ENCODE measurements at places on chromosomes 12 and 14.

- no peak for DNase-seq
Observed at GRCh38 chr12:116610971-116611541, 51.9 kb downstream of the MAP1LC3B2 start.

- peak; percentile 29 for DNase-seq
Observed at GRCh38 chr12:7039403-7039802, 21.1 kb upstream of the C1S start.

- DNase-seq: peak; percentile 54
Observed at GRCh38 chr12:45219621-45220020, 3.7 kb downstream of the ANO6 start.

DNA sequence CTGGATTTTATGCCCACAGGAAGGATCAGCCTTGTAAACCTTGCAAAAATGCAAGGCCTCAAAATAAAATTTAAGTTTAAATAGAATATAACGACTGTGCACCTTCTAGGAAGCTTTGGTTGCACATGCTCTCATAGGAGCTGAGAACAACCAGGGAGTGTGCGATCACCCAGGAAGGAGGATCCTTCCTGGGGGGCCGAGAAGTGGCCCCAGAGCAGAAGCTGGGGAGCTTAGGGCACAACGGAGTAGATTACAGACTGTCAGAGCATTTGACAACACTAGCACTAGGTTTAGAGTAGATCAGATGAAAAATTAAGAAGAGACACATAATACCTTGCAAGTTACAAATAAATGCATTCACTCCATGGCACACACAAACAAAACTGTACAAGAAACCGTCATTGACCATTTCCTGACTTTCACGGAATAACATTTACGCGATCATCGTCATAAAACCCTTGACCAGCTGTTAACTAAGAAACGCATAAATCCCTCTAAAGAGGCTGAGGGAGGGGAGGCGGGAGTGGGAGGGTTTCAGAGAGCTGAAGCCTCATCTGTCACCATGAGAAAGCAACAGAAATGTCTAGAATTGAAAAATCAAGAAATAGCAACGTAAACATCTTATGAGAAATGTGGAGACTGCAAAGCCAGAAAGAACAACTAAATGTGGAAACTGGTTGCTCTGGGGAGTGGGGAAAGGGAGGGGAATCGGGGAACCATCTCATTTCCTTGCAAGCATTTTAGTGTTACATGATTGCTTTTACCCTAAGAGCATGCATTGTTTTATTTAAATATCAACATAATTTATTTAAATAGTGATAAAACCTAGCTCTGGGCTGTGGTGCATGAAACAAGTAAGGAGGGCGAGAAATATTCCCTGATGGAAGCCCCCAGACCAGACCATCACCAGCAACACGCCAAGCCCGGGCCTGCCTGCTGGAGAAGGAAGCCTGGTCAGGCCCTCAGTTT is 13.1 kb upstream of the CCDC85C start:
- no peak for DNase-seq

DNA sequence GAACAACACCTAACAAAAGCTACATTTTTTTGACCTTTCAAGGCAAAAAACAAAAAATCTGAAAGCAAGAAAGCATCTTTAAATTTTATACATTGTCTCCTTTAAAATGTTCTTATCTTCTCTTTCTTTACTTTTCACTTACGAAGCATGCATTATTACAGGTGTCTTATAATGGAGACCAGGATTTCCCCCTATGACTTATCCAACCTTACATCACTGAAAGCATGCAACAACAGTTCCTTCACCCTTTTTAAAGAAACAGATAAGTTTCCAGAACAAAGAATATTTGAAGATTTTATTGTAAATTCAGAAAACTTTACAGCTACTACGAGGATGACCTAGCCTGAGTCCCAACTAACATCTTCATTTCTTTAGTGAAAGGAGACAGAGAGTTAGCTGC is 277.2 kb downstream of the AKAP6 start:
- DNase-seq: no peak

- no peak for DNase-seq
Observed at GRCh38 chr12:117583677-117584225, 222.3 kb upstream of the NOS1 start.

- no peak for DNase-seq
Observed at GRCh38 chr12:2982361-2982760, 23.2 kb downstream of the TEAD4 start.

- no peak for DNase-seq
Observed at GRCh38 chr12:25352083-25352918, 101.6 kb upstream of the KRAS start.

- DNase-seq: no peak
Observed at GRCh38 chr12:84860718-84861117, 51.9 kb downstream of the SLC6A15 start.

- no peak for DNase-seq
Observed at GRCh38 chr12:96167492-96167891, 26.7 kb upstream of the ELK3 start.

DNA sequence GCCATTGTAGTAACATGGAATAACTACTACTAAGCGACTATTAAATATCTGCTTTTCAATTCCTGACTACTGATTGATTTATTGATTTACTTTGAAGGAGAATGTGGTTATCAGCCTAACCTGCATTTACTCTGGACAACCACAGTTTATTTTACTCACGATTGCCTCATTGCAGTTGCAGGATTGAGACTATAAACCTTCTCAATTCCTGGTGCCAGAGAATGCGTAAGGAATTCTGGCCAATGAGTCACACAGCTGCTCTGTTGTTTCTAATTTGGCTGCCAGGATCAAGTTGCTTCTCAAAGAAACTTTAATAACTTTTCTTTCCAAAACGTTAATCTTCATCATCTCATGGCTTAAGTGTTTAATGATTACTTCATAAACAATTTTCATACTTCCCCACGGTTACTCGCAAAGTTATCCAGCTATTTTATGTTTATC is 13.1 kb upstream of the TMTC1 start:
- DNase-seq: peak; percentile 89

DNA sequence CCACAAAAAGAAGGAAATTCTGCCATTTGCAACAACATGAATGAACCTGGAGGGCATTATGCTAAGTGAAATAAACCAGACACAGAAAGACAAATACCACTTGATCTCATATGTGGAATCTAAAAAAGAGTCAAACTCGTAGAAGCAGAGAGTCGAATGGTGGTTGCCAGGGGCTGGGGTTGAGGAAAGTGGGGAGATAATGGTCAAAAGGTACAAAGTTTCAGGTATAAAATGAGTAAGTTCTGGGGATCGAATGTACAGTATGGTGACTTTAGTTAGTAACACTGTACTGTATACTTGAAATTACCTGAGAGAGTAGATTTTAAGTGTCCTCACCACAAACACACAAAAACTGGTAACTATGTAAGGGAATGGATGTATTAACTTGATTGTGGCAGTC is 129.4 kb downstream of the PPM1H start:
- DNase-seq: no peak

GRCh38 chr12:14975457-14975856 is 2.6 kb downstream of the PDE6H start:
- DNase-seq: no peak

GRCh38 chr12:80709811-80710726 is 2.6 kb downstream of the MYF6 start:
- DNase-seq: peak; percentile 19

DNA sequence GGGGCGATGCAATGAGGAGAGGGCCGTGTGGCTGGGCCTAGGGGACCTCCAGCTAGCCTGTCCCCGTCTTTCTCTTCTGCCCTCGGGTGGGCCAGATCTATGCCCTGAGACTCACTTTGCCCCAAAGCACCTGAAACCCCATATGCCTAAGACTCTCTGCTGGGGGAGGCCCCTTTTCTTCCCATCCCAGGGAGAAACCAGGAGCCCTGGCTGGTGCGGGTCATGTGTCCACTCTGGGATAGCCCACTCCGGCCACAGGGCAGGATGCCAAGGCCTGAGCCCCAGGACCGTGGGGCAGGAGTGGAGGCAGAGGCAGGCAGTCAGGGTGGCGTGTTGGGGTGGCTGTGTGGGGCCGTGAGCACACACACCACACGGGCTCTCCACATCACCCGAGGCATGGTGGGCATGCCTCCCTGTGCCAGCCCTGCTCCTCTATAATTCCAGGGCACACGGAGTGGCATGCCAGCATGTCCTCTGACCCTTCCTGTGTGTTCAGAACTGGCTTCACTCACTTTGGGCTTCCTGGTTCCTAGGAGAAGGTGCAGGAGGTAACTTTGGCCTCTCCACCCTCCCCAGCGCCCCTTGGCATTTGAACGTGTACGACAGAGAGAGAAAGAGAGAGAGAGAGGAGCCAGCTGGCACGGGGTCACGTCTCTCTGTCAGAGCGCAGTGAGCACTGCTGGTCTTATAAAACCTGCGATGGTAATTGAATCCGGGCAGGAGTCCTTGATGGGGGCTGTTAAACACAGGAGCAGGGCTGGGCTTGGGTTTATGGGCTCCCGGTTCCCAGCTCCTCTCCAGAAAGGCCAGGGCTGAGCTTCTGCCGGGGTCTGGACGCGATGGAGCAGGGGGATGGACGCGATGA is 144.2 kb downstream of the KIF26A start:
- no peak for DNase-seq

GRCh38 chr12:55996201-55996714 is 818 bp upstream of the SUOX start:
- DNase-seq: peak; percentile 81

DNA sequence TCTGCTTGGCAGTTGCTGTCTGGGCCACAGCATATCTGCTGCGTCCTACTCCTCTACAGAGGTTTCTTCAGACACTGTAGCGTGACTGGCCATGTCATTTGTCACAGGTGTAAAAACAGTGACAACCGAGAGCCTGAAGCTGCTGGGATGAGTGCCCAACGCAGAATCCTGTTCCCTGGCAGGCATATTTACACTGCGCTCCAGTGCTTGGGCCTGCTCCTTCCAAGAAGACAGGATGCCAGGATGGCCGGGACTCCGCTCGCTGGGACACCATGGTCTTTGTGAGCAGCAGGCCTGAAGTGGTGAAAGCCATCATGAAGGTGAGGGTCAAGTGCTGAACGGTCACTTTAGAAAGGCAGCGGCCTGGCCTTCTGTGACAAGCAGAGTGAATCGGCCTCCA is 171.4 kb downstream of the EMP1 start:
- DNase-seq: no peak

DNA sequence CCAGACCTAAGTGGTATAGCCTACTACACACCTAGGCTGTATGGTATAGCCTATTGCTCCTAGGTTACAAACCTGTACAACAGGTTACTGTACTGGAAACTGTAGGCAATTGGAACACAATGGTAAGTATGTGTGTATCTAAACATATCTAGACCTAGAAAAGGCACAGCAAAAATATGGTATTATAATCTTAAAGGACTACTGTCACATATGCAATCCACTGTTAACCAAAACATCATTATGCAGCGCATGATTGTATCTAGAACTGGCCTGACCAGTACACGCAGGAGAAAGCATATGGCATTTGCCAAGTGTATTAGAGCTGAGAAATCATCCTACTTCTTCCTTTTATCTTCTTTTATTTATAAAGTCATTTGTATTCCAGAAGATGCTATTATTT is 75.5 kb downstream of the SLC8A3 start:
- no peak for DNase-seq

DNA sequence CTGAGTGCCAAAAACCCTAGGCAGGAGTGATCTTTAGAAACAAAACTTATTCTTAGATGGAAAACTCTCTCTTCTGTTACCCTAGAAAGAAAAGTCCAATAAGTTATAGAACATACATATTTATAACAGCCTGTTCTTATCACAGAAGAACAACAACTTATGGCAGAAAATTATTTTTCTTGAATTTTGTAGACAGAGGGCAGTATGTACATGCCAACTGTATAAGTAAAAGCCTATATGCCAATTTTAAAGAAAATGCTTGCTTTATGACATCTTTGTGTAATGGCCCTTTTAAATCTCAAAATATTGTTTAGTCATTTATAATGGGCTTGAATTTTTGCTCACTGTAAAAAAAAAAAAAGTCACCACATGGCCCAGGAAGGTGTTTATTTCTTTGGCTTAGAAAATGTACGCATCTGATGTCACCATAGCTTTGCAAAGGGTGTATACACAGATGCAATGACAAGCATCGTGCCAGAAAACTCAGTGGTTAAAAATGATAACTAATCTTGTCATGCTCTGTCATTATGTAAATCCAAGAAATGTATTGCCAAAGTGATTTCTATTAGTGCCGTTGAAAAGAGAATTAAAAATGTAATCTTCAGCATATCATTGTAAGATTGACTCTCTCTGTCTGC is 38.3 kb upstream of the GRIP1 start:
- DNase-seq: no peak

DNA sequence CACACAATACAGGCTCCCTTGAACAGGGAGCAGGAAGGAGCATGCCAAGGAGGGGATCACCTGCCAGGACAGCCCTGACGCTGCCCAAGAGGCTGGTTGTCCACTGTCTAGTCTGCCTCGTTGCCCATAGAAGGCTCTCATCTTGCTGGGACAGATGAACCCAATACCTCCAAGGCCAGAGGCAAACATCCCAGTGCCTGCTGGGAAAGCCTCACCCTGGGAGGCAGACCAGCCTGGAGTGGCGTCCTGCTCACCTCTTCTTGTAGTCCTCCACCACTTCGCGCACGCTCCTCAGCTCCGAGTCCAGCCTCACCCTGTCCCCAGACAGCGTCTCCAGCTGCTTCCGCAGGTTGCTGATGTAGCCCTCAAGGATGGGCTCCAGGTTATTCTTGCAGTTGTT is 2.4 kb downstream of the KRT73 start:
- DNase-seq: no peak

DNA sequence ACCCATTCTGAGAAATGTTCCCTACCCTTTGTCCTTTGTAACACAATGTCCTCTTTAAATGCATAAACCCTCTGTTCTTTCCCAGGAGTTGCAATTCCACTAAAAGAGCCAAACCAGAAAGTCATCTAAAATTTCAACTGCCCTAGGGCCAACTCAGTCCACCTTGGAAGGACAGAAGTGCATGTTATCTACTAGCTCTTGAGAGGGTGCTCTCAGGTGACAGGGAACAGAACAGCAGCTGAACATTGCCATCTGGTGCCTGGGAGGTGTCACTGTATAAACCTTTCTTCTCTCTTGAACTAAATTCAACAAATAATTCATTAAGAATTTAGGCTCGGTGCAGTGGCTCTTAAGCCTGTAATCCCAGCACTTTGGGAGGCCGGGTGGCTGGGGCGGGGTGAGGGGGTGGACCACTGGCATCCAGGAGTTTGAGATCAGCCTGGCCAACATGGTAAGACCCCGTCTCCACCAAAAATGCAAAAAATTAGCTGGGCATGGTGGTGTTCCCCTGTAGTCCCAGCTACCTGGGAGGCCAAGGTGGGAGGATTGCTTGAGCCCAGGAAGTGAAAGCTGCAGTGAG is 10.3 kb upstream of the FERMT2 start:
- peak; percentile 75 for DNase-seq

DNA sequence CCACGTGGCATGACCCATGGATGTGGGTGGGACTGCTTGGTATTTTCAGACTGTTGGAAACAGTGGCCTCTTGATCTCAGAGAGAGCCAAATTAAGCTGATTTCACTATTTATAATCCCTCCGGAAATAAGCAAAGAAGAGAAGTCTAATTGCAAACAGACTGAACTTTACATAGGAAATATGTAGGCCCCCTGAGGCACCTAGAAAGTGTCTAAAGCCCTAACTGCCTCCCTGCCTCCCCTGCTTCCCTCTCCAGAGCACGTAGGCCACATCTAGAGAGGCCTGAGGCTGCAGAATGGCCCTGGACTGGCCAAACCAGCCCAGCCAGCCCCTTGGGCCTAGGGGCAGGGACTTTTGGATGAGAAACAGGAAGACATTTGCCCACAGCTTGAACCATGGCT is 123.8 kb downstream of the ZFP36L1 start:
- no peak for DNase-seq

All from MCF 10A (cell line).